ENCODE measurements at places on chromosomes 5 and 9. TPM values are rescaled to one million over a fixed set of nuclear protein-coding genes. Genes with fewer than 3 reads are reported as not detected.

The GABBR2 gene
- under 0.01 TPM for total RNA-seq

The OR1J2 gene
- not detected for total RNA-seq

The ADRA1B gene
- total RNA-seq: not detected

The PAEP gene
- not detected for total RNA-seq

The TMEM174 gene
- total RNA-seq: not detected

The OTP gene
- total RNA-seq: not detected

The STKLD1 gene
- 0.07 TPM for total RNA-seq

The PHF19 gene
- 6.5 TPM for total RNA-seq

The RIGI gene
- total RNA-seq: 6.5 TPM

The SLCO4C1 gene
- total RNA-seq: under 0.01 TPM

The DMRTA1 gene
- total RNA-seq: 5.5 TPM

The FRMPD1 gene
- total RNA-seq: 0.07 TPM

The IRGM gene
- not detected for total RNA-seq

The EPB41L4B gene
- 55.7 TPM for total RNA-seq

The DBH gene
- not detected for total RNA-seq

The CMBL gene
- 0.68 TPM for total RNA-seq

The KIF24 gene
- total RNA-seq: 0.43 TPM

The FAM120AOS gene
- 55.7 TPM for total RNA-seq

The ITGA1 gene
- total RNA-seq: 1.4 TPM

The BRINP1 gene
- total RNA-seq: 0.34 TPM

The VCAN gene
- 205 TPM for total RNA-seq

The NTRK2 gene
- under 0.01 TPM for total RNA-seq

The FEM1C gene
- 24.2 TPM for total RNA-seq

The FGF10 gene
- not detected for total RNA-seq

The ZFP2 gene
- 1.0 TPM for total RNA-seq

The PPP2R2B gene
- total RNA-seq: 0.21 TPM

The HACD4 gene
- total RNA-seq: 7.9 TPM

The NOXA1 gene
- 3.3 TPM for total RNA-seq

The GLRA1 gene
- total RNA-seq: not detected

Data from nasal cavity respiratory epithelium epithelial cell of viscerocranial mucosa (primary cell).